ENCODE measurements at places on chromosomes 16 and 17.

DNA sequence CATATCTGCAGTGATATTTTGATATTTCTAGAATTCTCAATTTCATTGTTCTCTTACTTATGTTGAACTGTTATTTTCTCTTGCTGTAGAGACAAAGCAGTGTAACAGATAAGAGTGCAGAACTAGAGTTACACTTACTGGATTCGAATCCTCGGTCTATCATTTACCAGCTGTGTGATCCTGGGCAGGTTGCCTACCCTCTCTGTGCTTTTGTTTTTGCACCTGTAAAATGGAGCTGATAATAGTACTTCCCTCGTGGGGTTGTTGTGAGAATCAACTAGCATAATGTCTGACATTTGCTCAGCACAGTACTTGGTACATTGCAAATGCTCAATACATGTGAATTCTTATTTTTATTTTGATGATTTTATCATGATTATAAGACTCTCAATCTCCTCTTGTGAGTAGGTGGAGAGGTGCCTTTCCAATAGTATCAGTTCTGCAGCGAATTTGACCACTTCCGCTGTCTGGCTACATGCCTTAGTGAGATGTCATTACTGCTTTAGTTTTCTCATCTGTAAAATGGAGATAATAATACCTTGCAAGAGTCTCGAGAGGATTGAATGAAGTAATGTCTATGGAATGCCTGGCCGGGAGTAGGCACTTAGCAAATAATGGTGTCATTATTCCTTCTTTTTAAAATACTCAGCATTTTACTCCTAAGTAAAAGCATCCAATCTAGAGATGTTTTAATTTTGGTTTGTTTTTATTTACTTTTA, 312.2 kb upstream of the MAF start:
- H3K36me3 ChIP-seq: no peaks in the 10 kb centered on the region
- DNase-seq: no peak
- no peak overlapping the region for H3K27ac ChIP-seq
- H3K27me3 ChIP-seq: no peaks in the 10 kb centered on the region

- H3K36me3 ChIP-seq: peaks cover 22% of the 10 kb centered on the region
- H3K4me3 ChIP-seq: no peak overlapping the region
- H3K27ac ChIP-seq: no peak overlapping the region
- no peaks in the 10 kb centered on the region for H3K4me1 ChIP-seq
Observed at GRCh38 chr16:8686879-8687278, 12.5 kb downstream of the ABAT start.

DNA sequence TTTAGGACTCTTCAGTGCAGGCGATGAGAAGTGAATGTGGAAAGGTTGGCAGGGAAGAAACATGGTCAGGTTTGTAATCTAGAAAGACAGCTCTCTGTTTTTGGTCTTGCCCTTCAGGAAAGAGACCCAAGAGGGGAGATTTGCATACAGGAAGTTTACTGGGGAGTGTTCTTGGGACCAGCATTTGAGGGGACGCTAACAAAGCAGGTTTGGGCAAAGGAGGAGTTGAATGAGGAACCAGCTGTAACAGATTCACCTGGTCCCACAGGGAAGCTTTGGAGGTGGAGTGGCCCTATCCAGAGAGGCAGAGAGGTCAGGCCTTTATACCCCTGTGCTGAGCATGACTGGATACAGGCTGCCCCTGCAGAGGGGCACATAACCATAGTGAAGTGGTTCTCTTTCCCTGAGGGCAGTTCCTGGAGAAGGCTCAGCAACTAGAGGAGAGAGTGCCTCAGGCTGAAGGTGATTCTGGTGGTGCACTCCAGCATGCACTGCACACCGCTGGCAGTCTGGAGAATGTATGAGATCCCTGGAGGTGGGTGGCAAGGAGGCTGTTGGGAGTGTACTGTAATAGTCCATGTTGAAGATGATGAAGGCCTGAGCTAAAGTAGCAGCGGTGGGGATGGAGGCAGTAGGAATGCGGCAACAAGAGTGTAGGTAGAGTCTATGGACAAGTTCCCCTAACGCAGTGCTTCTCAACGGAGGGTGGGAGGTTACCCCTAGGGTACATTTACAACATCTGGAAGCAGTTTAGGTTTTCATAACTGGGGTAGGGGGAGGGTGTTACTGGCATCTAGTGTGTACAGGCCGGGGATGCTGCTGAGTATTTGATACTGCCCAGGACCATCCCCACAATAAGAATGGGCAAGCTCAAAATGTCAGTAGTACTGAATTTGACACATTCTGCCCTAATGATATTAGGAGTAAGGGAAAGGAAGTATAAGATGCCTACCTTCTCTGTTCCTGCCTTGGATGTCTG, 37.2 kb downstream of the MAP2K6 start:
- no peak overlapping the region for H3K4me3 ChIP-seq
- no peaks in the 10 kb centered on the region for H3K27me3 ChIP-seq
- H3K27ac ChIP-seq: no peak overlapping the region
- no peaks in the 10 kb centered on the region for H3K36me3 ChIP-seq
- H3K4me1 ChIP-seq: peaks cover 14% of the 10 kb centered on the region
- DNase-seq: no peak

DNA sequence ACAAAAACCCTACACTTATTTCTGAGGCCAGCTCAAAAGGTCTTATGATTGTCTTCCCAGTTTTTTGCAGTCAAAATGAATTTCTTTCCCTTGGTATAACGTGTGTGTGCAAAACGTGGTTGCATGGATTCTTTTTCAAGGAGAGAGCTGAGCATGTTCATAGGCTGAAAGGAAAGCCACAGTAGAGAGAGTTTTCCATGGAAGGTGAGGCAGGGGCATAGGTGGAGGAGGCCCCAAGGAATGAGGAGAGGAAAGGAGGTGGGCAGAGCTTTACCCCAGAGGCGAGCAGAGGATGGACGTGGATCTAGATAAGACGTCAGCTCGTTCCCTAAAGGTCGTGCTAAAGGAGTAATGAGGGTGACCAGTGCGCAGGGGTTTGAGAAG, 22.8 kb downstream of the TRPV2 start:
- peaks cover 60% of the 10 kb centered on the region for H3K4me1 ChIP-seq
- no peak for DNase-seq
- no peaks in the 10 kb centered on the region for H3K27me3 ChIP-seq
- peak overlapping the region; percentile 99 for H3K4me3 ChIP-seq
- peaks cover 37% of the 10 kb centered on the region for H3K36me3 ChIP-seq

DNA sequence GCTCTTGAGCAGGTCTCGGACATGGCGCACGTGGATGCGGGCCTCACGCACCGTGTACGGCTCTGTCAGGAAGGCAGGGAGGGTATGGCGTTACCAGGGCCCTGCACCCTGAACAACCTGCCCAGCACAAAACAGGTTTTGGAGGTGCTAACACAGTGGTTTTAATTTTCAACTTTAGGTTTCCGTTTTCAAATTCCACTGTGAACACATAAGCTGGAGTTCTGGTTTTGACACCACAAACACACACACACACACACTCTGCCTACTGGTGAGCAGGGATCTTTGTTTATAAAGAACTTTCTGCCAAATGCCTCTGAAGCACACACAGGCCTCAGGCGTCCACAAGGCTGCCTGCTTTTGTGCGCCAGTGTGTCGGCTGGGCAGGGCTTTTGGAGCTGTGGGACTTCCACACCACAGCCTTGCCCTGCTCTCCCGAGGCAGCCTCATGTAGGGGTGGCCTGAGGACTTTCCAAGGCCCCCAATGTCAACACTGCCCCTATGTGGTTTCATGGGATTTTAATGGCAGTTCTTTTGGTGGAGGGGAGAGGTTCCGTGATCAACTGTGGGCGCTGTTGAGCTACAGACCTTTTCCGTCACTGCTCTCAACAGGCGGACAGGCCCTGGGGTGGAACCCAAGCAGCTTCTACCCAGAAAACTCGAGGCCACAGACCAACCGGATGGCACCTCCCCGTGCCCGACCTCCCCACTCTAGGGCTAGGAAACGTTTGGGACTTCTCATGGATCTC, 9.4 kb downstream of the CLUH start:
- peaks cover 11% of the 10 kb centered on the region for H3K4me1 ChIP-seq
- no peak overlapping the region for H3K27ac ChIP-seq
- H3K36me3 ChIP-seq: peaks cover 8% of the 10 kb centered on the region
- DNase-seq: no peak
- H3K27me3 ChIP-seq: no peaks in the 10 kb centered on the region
- no peak overlapping the region for H3K4me3 ChIP-seq

GRCh38 chr16:66363211-66363777, 3.2 kb upstream of the CDH5 start:
- no peaks in the 10 kb centered on the region for H3K36me3 ChIP-seq
- H3K27ac ChIP-seq: no peak overlapping the region
- H3K4me3 ChIP-seq: no peak overlapping the region
- no peaks in the 10 kb centered on the region for H3K4me1 ChIP-seq
- DNase-seq: no peak

- H3K36me3 ChIP-seq: no peaks in the 10 kb centered on the region
- no peak overlapping the region for H3K27ac ChIP-seq
- DNase-seq: no peak
- peaks cover 6% of the 10 kb centered on the region for H3K27me3 ChIP-seq
- no peak overlapping the region for H3K4me3 ChIP-seq
Observed at GRCh38 chr17:8668176-8668740, 37.7 kb upstream of the MYH10 start.

GRCh38 chr17:45411348-45412105, 21.1 kb downstream of the ARHGAP27 start:
- H3K27me3 ChIP-seq: no peaks in the 10 kb centered on the region
- peak overlapping the region; percentile 97 for H3K27ac ChIP-seq
- peaks cover 44% of the 10 kb centered on the region for H3K4me1 ChIP-seq
- H3K4me3 ChIP-seq: peak overlapping the region; percentile 96
- H3K36me3 ChIP-seq: peaks cover 4% of the 10 kb centered on the region
- DNase-seq: no peak

DNA sequence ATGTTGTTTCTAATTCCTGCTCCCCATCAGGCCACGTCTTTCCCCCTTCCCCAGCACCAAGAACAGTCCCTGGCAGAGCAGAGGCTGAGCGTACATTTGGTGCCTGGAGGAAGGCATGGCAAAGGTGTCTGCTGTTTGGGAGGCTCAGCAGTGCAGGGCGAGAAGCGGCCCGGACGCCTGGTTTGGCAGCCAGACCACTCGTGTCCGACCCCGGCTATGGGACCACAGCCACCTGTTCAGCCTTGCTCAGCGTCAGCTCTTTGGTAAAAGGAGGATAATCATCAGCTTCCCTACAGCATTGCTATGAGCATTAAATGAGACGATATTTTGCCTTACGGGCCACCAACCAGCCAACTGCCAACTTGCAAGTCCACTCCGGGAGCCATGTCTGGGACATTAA, 106.7 kb upstream of the CREBBP start:
- H3K4me1 ChIP-seq: peaks cover 11% of the 10 kb centered on the region
- H3K4me3 ChIP-seq: no peak overlapping the region
- no peak overlapping the region for H3K27ac ChIP-seq
- no peaks in the 10 kb centered on the region for H3K27me3 ChIP-seq
- no peak for DNase-seq
- H3K36me3 ChIP-seq: no peaks in the 10 kb centered on the region

DNA sequence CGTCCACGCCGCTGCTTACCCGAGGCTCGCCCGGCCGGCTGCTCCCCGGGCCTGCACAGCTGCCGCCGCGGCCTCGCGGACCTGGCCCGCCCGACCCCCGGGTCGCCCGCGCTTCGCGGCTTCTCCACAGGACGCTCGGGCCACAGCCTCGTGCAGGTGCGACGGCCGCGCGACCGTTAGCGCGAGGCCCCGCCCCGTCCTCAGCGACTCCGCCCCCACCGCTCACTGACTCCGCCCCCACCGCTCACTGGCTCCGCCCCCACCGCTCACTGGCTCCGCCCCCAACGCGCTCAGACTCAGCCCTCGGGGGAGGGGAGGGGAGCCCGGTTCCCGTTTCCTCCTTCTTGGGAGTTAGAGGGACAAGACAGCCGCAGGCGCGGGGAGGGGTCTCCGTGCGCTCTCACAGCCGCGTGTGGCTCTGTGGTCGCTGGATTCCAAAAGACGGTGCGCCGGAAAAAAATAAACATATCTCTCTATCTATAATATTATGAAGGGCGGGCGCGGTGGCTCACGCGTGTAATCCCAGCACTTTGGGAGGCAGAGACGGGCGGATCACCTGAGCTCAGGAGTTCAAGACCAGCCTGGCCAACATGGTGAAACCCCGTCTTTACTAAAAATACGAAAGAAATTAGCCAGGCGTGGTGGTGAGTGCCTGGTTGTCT, at the start of gene MEIOB:
TSS of gene MEIOB (minus strand) at position 191 of the 662 bp plus-strand sequence. CDS start 3,989 bp downstream, outside the sequence.
- peak within 1 kb of the TSS; percentile 75 for H3K4me3 ChIP-seq
- no peak within 1 kb of the TSS for H3K27ac ChIP-seq
- H3K36me3 ChIP-seq: no peaks in the 10 kb centered on the region

- peak overlapping the region; percentile 21 for H3K4me3 ChIP-seq
- DNase-seq: no peak
- H3K4me1 ChIP-seq: peaks cover 90% of the 10 kb centered on the region
Observed at GRCh38 chr17:47702391-47702995, 8.5 kb downstream of the TBKBP1 start.

DNA sequence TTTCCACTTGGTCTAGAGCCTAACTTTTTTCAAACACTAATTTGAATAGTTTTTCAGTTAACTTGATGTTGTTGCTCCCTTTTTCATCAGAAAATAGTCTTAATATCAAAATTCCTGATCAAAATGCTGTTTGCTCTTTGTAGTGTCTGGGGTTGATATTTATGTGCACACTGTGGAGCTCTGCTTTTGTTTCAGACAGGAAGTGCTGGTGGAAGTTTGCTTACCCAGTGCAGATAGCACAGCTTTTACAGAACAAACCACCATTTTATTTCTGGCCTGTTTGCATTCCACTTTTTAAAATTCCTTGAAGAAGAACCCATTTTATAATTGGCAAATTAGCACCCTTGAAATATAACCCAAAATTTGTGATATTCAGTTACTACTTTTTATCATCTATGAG, 125.4 kb downstream of the MRTFB start:
- no peaks in the 10 kb centered on the region for H3K27me3 ChIP-seq
- peaks cover 3% of the 10 kb centered on the region for H3K36me3 ChIP-seq
- no peak overlapping the region for H3K27ac ChIP-seq
- peaks cover 52% of the 10 kb centered on the region for H3K4me1 ChIP-seq

- no peak overlapping the region for H3K4me3 ChIP-seq
- H3K36me3 ChIP-seq: peaks cover 12% of the 10 kb centered on the region
Observed at GRCh38 chr17:8894673-8895578, 27.5 kb upstream of the PIK3R6 start.

- no peaks in the 10 kb centered on the region for H3K36me3 ChIP-seq
- H3K27me3 ChIP-seq: no peaks in the 10 kb centered on the region
- DNase-seq: no peak
- H3K4me3 ChIP-seq: no peak overlapping the region
Observed at GRCh38 chr16:46715769-46716305, 26.4 kb downstream of the ORC6 start.

DNA sequence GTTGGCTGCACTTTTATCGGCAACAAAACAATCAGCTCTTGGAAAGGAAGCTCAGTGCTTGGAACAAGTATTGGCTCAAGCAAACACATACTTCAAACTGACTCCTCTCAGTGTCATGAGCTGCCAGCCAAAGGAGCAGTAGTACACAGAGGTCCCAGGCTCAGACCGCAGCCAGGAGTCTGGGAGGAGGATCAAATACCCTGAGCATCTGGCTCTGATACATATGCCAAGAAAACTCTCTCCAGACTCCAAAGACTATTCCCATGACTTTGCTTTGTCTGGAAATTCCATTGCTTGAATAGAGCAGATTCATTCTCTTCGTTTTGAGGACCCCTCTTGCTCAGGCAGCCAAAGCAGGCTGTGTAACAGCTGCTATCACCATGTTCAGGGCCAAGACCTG, 501.6 kb upstream of the PSMD7 start:
- no peaks in the 10 kb centered on the region for H3K4me1 ChIP-seq
- H3K27ac ChIP-seq: no peak overlapping the region
- no peaks in the 10 kb centered on the region for H3K36me3 ChIP-seq
- H3K4me3 ChIP-seq: no peak overlapping the region
- no peak for DNase-seq
